ENCODE measurements at places on chromosomes 5 and 9.
A peak's percentile ranks its signal among the peaks of the same experiment; 100 is the strongest.

DNA sequence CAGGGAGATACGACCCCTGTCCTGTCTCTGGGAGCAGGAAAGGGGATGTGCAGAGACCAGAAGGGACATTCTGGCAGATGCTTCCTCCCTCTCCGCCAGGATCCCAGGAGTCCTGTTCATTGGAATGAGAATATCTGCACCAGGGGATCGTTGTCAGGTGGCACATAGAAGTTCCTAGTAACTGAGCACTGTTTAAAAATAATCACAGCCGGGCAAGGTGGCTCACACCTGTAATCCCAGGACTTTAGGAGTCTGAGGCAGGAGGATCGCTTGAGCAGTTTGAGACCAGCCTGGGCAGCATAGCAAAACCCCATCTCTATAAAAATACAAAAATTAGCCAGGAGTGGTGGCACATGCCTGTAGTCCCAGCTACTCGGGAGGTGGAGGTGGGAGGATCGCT lies 12.3 kb downstream of the SARDH start:
- ATAC-seq: no peak

- no peak for ATAC-seq
These were observed 174.6 kb upstream of the SPEF2 start for GRCh38 chr5:35442885-35443639.

GRCh38 chr5:75701856-75702255 lies 15.4 kb downstream of the POC5 start:
- no peak for ATAC-seq

DNA sequence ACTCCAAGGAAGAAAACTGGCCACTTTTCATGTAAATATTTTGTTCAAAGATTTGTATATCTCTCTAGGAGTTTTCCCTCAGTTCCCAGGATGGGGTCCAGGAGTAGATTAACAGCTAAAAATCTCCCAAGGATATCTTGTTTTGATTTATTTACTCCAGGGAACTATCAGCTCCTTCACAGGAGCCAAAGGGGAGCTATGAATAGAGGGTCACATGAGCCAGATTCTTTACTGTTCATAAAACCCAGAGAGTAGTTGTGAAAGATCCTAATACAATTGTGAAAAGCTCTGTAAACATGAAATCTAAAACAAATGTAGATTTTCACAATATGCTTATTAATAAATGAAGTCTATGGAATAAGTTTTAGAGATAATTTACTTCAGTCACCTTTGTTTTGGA lies 16.9 kb downstream of the DIMT1 start:
- ATAC-seq: no peak

GRCh38 chr5:150361301-150361700 lies 3.8 kb downstream of the TCOF1 start:
- no peak for ATAC-seq

- ATAC-seq: no peak
These were observed 79.8 kb upstream of the MELK start for GRCh38 chr9:36492865-36493264.

DNA sequence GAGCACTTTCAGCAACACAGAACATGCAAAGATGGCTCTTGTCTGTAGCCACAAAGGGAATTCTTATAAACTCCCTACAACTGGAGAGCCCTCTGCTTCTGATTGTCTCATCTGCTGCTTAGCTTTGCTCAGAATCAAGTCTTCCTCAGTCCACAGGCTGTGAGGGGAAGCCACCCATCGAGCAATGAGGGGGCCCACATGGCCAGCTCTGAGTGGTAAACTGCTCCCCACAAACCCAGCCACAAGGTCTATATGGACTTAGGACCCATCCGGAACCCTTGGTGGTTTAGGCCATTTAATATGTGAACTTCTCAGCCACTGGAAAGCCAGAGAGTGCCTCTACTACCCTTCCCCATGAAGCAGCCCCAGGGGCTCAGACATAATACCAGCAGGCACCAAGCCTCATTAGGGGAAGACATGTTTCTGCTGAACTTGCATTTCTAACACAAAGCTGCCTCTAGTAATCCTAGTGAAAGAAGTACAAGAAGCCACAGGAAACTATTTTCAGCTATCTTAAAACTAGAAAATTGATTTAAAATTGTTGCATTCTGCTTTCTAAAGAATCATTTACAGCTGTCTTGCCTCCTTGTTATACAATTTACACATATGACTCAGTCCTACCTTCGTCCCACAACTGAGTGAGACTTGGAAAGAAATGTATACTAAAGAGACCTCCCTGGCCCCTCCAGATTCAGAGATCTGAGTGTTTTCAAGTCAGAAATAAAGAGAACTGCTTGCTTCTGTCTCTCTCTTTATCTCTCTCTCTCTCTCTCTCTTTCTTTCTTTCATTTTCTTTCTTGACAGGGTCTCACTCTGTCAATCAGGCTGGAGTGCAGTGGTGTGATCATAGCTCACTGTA lies 90.2 kb downstream of the ESM1 start:
- ATAC-seq: no peak

GRCh38 chr5:151068433-151069197 lies 12.2 kb downstream of the TNIP1 start:
- peak; percentile 88 for ATAC-seq

DNA sequence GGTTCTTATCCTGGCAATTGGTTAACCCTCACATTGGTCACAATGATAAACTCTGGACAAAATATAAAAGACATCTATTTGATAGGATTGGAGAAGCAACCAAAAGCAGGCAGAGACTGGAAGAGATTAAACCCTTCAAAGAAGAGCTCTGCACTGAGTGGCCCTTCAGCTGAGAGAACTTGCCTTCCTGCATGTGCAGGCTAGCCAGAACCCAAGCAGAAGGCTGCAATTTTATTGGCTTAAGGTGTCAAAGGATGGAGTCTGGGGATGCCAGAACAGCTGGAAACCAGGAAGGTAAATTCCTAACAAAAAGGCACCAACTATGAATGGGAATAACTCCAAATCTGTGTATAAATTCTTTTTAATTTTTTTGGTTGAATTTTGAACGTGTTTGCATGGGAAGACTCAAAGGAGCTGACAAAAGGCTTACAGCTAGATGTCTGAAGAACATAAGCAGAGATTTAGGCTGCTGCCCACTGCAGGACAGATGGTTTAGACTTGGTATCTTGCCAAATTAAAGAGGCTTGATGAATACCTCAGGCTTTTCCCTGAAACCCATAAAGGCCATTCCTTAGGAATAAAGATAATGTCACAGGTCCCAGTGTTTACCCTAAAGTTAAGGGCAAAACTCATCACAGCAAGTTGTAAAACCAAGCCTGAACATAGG lies 66.3 kb downstream of the NR2F1 start:
- ATAC-seq: no peak

- no peak for ATAC-seq
These were observed 1.7 kb downstream of the ENDOG start for GRCh38 chr9:128819716-128820664.

- no peak for ATAC-seq
These were observed 63.4 kb upstream of the ARAP3 start for GRCh38 chr5:141745390-141745789.

DNA sequence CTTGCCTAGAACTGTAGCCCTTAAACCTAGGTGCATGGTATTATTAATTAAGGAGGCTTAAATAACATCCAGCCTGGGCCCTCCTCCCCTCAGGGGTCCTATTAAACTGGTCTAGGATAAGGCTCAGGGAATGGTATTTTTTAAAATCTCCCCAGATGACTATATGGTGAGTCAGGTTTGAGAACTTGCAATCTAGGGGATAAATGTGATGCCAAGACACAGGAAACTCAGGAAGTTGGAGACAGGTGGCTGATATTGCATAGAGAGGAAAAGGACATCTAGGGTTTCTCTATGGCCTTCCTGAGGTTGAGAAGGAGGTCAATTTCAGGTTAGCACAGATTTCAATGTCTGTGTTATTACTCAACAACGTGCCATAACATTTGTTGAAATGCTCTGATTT lies 581.0 kb downstream of the TLE1 start:
- no peak for ATAC-seq

DNA sequence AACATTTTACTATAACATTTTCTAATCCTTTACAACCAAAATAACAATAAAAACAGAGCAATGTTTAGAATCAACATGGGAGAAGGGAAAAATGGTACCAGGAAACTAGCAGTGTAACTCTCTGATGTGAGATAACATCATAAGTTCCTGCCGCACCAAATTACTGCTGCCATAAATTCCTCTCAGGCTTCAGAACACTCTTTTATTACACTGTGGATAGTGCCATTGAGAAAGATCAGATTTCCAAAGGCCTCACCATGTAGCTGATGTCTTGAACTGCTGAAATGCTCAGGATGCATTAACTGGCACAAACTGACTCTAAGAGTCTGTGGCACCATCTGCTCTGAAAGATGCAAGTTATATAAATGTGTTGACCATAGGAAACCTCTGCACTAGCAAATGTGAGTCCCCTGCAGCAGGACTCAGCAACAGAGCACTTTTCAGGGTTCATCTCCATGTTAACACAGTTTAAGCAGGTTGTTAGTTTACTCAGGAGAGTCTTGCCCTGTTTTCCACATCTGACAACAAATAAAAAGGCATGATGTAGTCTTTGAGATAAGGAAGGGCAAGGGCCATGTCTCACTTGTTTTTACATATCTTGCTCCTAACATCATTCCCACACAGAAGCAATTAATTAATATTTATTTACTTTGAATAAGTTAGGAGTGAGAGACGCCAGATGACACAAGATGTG lies 218.1 kb downstream of the CETN3 start:
- no peak for ATAC-seq

DNA sequence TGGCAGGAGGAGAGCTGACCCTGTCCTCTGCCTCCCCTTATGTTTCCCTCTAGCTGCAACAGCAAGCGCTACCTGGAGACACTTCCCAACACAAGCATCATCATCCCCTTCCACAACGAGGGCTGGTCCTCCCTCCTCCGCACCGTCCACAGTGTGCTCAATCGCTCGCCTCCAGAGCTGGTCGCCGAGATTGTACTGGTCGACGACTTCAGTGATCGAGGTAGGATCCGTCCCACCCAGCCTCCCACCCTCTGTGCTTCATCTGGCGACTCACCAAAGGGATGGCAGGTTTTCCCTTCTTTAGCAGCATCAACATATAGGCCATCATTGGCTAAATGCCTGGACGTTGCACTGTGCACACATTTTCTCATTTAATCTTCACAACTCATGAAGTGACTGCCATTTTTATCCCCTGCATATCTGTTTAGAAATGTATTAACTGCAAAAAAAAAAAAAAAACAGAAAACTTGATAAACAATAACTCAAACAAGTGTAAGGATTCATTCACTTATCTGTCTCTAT lies 116.2 kb upstream of the SAP30L start:
- no peak for ATAC-seq

DNA sequence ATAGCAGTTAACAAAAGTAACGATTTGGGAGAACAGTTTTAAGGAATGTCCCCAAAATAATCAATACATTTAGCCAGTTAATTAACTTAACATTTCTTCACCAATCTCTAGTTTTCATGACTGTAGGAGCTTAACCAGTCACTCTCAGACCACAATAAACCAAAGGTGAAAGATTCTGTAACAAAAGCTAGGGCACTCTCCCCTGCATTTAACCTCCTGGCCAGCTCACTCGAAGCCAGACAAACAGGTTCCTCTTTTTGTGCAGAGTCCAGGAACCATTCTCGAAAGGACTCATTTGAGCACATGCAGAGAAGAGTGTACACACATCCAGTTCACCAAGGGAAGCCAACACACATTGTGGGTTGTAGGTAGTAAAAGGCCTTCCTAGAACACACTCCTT lies 6.5 kb downstream of the IL7R start:
- no peak for ATAC-seq

- no peak for ATAC-seq
These were observed 2.2 kb downstream of the PCDHA13 start for GRCh38 chr5:140883927-140884697.

GRCh38 chr5:143865426-143866025 lies 53.6 kb downstream of the HMHB1 start:
- ATAC-seq: no peak

DNA sequence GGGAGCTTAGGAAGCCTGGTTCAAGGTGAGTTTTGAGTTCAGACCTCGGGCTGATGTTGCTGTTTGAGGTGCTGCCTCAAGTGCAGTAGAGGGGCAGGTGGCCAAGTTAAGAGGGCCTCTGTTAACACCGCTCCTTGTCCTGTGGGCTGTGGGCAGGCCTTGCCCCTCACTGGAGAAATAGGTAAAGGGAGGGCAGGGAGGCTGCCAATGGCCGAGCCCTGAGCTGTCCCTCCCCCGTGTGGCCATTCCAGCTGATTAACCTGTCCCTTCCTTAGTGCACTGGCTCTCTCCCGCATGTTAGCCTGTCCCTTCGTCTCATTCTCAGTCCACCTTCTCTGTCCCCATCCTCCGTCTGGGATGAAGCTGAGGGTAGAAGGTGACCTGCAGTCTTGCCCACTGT lies 21.4 kb downstream of the CNTFR start:
- ATAC-seq: no peak

DNA sequence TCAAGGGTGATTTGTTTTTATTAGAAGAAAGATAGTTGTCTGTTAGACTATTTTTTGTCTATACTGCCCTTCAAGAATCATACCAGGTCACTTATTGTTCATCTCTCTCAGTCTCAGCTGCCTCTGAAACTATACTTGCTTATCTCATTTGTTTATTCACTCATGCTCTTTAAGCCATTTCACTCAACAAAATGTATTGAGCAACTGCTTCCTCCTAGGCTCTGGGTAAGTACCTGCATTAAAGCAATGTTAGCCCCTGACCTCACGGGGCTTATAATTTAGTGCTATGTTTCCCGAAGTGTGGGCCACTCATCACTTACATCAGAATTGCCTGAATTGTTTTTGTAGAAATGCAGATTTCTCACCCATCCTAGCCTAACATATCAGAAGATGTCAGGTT lies 100.9 kb downstream of the DPYSL3 start:
- no peak for ATAC-seq

DNA sequence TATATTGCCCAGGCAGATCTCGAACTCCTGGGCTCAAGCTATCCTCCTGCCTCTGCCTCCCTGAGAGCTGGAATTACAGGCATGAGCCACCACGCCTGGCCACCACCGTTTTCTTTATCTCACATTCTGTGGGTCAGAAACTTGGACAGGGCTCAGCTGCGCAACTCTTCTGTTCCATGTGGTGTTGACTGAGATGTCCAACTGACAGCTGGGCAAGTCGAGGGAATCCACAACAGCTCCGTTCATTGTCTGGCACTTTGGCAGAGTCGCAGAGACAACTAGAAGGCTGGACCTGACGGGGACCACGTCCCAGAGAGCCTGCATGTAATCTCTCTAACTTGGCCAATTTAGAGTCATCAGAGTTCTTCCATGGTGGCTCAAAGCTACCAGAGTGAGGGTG lies 36.2 kb upstream of the AOPEP start:
- no peak for ATAC-seq

DNA sequence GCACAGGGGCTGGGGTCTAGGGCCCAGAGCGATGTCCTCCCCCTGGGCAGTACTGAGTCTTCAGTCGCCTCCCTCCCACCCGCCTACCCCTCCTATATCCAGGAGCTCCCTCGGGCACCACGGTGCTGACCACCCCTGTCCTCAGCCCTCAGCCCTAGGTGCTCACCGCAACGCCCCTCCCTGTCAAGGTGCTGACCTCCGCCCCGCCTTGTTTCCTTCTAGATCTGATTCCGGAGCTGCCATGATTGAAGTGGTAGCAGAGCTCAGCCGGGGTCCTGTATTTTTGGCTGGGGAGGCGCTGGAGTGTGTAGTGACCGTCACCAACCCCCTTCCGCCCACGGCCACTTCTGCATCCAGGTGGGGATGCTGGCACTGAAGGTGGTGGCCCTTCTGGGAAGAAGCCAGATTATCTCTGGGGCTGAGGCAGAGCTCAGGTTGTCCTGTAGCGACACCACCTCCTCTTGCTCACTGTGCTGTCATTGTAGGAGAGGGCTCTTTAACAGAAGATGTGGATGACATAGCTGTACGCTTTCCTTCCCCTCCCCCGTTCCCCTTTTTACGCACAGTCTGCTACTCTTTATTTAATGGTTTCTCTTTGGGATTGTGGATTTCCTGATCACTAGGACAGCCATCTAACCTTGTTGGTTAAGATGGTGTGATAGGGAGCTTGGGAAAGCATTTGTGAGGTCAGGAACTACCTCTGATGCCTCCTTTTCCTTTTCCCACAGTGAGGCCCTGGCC lies 598 bp downstream of the RGP1 start:
- peak; percentile 69 for ATAC-seq
